CD8-positive, alpha-beta memory T cell (primary cell): ENCODE measurements at places on chromosomes 11 and 22. TPM values are rescaled to one million over a fixed set of nuclear protein-coding genes. Genes with fewer than 3 reads are reported as not detected.

DNA sequence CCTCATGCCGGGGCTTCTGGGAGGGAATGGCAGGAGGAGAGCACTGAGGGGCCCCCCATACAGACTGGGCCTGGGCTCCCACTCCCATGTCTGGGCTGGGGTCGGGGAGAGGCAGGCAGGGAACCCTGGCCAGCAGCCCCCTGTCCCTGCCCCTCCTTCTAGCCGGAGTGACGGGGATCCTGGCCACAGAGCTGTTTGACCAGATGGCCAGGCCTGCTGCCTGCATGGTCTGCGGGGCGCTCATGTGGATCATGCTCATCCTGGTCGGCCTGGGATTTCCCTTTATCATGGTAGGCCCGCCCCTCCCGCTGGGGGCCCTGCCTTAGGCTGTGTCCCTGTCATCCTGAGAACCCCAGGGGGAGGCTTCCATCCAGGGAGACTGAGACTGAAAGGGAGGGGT is 10.0 kb upstream of the MIF start:
- no peak for DNase-seq

DNA sequence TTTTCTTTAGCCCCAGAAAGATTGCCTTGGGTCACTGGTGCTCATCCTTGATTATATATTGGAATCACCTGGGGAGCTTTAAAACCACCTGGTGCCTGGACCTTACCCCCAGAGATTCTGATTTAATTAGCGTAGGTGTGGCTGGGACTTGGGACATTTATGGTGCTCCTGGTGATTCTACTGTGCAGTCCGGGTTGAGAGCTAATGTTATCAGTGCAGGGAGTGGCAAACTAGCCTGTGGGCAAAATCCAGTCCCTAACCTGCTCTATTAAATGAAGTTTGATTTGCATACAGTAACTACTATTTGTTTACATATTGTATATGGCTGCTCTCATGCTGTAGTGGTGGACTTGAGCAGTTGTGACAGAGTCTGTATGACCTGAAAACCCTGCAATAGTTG is 134.0 kb upstream of the SORL1-AS1 start:
- DNase-seq = no peak

CCDC116 gene
- 0.51 TPM for total RNA-seq

DNA sequence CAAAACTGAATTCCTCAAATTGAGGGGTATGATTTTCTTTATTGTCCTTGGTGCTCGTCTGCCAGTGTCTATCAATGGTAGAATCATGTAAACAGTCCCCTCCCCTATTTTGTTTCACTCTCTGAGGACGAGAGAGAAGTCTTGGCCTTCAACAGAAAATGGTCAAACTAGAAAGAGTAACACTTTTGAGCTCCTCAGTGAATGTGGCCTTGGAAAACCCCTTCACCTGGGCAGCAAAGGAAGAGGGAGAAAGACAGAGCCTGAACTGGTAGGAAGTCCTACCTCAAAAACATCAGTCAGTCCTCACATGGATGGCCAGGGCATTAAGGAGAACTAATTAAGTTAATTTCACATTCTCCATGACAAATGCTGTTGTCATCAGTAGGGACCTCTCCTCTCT is 86.1 kb upstream of the TOP3B start:
- no peak for DNase-seq

DNA sequence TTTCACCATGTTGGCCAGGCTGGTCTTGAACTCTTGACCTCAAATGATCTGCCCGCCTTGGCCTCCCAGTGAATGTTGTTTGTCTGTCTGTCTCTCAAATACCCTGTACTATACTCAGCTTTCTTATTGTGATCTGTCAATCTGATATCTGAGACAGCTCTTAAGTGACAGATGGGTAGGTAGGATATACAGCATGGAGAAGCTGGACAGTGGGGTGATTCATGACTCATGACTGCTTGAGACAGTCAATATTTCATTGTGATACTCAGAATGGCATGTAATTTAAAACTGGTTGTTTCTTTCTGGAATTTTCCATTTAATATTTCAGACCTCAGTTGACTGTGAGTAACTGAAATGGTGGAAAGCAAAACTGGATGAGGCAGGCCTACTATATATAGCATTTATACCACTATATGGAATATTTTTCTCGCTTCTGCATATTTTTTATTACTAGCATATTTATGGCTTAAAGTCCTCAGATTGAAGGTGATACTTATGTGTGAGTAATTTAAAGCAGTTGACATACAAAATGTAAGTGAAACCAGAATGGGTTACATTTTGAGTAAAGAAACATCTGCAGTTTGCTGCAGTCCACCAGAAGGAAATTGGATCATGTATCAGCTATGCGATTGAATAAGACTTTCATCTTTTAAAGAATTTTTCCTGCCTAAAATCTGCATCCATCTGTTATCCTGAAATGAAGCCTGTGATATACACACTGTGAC is 22.3 kb downstream of the ARHGAP42 start:
- no peak for DNase-seq
